ENCODE measurements at places on chromosomes 5 and 9.

- no peak for DNase-seq
Measured at GRCh38 chr5:15391704-15392397, 108.1 kb upstream of the FBXL7 start.

DNA sequence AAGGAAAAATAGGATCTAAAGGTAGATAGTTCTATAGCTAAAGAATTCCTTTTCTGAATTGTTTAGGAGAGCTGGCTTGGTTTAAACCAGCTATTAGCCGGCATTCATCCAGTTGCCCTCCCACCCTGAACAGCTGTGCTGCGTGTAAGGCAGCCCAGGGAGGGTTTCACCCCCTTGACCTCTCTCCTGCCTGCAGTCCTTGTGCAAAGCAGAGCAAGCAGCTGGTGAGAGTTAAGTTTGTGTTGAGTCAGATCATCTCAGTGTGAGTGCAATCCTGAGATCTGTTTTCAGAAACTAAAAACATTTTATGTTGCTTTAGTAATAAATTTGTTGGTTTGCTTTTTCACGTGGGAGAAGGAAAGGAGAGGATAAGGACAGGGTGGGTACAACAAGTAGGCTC lies 13.0 kb downstream of the SLC25A25 start:
- DNase-seq: peak; percentile 56

- peak; percentile 14 for DNase-seq
Measured at GRCh38 chr5:25119650-25120049, 474.9 kb upstream of the CDH10 start.

- DNase-seq: no peak
Measured at GRCh38 chr5:107949688-107950341, 279.1 kb upstream of the EFNA5 start.

DNA sequence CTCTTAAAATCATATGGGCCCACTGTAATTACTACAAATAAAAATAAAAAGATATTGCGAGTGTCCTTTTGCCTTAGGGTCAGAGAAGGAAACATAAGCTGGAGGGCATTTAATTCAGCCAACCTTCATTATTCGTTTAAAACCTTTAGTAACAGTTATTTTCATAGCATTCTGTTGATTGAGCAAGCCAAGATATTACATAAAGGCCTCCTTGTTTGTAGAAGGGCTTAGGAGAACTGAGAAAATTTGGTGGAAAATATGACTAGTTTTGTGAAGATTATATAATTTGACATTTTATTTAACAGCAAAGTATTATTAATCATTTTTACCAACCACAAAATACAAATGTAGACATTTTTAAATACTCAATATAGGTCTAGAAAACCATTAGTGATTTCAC lies 62.2 kb downstream of the COX7C start:
- no peak for DNase-seq

DNA sequence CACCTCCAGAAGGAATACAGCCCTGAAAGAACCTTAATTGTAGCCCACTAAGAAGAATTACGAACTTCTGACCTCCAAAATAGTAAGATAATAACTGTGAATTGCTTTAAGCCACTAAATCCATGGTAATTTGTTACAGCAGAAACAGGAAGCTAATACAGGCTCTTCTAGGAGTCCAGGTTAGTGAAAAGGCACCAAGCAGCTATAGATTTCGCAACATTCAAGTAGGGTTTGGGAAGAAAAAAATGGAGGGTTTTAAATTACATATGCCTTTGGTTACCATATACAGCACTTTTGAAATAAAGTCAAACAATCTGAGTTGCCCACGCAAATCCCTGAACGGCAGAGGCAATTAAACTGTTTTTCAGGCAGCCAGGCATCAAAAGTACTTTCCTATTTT lies 1.7 kb upstream of the ACTL7A start:
- DNase-seq: no peak

DNA sequence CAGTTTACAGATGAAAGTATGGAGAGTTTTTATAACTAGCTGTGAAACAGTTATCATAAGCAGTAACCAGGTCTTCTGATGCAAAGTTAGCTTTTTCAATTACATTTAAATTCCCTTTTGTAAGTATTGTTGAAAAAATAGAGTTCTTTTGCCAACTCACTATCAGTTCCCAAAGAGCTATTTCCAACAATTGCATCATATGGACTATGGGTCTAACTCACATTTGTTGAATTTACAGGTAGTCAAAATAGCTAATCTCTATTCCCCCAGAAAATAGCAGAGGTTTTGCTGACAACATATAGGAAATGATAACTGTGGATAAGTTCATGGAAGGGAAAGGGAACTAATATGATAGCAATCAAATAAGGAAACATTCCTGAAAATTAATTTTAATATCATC lies 1.4 kb downstream of the SPINK1 start:
- DNase-seq: no peak

DNA sequence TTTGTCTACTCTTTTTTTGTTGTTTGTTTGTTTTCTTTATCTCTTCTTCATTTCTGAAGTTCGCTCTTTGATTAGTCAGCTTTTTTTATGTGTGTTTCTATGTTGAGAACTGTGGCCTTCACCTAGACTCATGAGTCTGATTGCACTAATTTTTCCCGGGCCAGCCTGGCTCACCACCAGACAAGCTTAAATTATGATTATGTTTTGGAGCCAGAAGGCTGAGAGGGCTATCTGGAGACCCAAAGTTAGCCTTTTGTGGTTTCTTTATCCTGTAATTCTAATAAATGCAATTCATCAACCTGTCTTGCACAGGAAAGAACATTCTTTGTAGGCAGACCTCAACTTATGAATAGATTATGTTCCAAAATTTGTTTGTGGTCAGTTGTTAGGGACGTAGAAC lies 20.8 kb upstream of the ACTBL2 start:
- no peak for DNase-seq

GRCh38 chr5:159821461-159821940 lies 94.8 kb upstream of the ADRA1B start:
- DNase-seq: no peak

GRCh38 chr5:124515497-124516245 lies 230.8 kb downstream of the ZNF608 start:
- no peak for DNase-seq
